ENCODE measurements at places on chromosomes 13 and 19.

DNA sequence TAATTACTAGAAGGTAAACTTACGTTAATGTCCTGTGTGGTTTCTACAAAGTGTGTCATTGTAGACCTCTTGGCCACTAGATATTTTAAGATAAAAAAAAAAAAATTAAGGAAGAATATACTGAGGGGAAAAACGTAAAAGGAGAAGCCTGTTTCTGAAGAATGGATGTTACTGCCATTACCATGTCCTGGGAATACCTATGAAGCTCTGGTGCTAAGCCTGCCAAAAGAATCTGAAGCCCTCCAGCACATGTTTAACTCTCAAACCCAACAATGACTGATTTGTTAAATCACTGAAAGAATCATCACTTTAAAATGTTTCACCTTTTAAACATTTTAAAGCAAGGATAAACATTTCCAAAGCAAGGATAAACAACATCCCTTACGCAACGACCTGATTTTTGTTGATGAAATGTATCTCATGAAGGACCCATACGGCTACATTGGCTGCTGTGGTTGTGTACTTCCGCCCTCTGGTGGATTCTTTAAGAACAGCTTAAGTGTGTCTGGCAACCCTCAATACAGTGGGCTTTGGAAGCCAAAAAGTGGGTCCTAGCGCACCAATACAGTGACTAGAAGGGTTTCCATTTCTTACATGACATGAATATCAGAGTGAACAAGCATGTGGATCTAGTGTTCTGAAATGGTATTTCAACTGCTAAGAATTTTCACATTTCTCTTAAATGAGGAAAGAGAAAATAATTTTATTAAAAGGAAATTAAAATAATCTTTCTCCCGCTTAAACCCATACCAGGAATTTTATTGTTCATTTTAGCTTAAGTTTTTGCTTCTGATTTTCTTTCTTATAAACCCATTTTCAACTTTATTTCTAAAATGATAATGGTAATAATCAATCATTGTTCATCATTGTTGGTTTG, 74.5 kb upstream of the RAP2A start:
- peak; percentile 65 for DNase-seq

GRCh38 chr13:40470660-40471059, 195.8 kb downstream of the FOXO1 start:
- DNase-seq = no peak

GRCh38 chr19:16897029-16897855, 8.4 kb downstream of the F2RL3 start:
- DNase-seq = peak; percentile 84

DNA sequence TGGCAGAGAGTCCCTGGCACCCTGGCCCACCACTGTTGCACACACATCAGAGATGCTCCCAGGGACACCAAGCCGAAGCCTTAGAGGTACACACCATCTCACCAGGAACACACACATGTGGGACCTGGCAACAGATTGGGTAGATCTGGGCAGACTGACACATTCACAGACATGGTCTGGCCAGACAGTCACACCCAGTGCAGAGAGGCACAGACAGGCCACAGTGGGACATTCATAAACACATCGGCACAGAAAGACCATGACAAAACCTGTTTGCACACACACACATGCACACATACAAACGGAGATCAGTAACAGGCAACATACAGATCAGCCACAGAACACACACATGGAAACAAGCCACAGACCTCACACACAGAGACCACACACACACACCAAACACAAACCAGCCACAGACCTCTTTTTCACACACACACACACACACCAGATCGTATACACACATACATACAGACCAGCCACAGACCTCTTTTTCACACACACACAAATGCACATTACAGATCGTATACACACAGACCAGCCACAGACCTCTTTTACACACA, 6.3 kb upstream of the JUNB start:
- no peak for DNase-seq

- no peak for DNase-seq
Measured at GRCh38 chr13:33323801-33324510, 38.4 kb upstream of the STARD13 start.

DNA sequence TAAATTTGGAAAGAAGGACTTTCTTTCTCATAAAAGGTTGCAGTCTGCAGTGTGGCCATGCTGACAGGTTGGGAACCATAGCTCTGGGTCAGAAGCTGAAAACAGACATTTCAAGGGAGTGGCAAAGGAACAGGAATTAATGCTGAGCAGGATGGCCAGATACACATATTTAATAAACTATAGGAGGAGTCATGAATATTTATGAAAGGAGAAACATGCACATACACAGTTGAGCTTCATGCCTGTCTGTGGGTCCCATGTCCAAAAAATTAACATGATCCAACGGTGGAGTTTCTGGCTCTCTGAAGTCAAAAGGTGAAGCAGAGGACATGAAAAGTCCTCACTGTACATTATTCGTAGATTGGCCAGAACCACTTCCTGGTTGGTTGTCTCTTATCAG, 2556.0 kb downstream of the PCDH9 start:
- no peak for DNase-seq

DNA sequence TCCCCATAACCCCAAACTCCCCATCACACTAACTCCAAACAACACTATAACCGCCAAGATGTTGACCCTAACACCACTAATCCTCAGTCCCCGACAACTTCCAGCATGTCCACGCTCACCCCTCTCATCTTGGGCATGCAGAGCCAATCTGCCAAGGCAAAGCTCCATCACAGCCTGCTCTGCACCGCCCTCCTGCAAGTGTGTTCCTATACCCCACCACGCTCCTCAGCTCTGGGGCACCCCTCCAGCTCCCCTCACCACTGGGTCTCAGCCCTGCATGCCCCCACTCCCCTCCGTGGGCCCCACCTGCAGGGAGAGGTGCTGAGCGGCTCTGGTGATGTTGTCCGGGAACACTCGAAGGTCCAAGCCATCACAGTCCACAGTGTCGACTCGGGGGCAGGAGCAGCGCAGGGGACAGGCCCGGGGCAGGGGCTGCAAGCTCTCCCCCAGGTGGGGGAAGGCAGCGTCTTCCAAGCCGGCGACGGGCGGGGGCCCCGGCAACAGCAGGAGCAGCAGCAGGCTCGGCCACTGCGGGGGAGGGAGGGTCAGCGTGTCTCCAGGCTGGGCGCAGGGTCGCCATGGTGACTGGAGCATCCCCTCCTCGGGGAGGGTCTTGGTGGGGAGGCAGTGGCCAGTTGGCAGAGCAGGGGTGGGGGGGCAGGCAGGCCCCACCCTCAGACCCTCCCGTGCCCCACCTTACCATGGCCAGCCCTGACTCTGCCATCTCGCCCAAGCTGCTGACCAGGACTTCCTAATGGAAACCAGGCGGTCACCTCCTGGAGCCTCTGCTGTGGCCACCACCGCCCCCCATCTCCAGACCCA, 527 bp downstream of the PODNL1 start:
- DNase-seq = peak; percentile 14

- DNase-seq = peak; percentile 91
Measured at GRCh38 chr13:40152145-40152544, 496.7 kb downstream of the COG6 start.

DNA sequence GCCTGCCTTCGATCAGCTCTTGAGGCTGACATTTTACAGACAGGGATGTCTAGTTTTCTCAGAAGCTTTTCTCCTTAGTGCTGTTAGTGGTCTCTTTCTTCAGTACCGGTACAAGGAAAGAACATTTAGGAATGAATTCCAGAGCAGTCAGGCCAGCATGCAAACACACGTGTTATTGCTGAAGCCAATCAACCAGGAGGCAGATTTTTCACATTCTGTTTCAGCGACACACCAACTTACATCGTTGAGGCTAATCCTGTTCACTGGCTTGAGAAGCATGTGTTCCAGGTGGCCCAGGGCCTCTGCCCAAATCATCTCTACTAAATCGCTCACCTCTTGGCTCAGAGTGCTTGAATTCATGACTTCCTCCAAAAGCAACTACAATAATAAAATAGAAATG, 19.2 kb downstream of the PARP4 start:
- peak; percentile 31 for DNase-seq

DNA sequence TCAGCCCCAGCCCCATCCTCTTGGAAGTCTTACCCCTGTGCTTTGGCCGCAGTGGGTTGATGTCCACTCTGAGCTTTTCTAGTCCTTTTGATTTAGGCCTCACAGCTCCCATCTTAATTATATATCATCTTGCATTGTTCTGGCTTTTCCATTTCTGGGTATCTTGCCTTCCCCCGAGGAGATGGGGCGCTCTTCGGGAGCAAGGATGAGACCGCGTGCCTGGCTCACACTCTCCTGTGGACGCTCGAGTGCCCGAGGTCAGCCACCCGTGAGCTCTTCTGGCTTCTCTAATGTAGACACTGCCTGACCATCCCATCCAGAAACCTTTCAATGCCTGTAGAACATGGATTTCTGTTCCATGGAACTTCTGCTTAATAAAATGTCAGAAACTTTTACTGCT, 53.5 kb upstream of the GPR183 start:
- no peak for DNase-seq

GRCh38 chr13:76677043-76677442, 209.2 kb downstream of the KCTD12 start:
- no peak for DNase-seq

- DNase-seq = peak; percentile 14
Measured at GRCh38 chr13:29746148-29746677, 104.2 kb downstream of the UBL3 start.

DNA sequence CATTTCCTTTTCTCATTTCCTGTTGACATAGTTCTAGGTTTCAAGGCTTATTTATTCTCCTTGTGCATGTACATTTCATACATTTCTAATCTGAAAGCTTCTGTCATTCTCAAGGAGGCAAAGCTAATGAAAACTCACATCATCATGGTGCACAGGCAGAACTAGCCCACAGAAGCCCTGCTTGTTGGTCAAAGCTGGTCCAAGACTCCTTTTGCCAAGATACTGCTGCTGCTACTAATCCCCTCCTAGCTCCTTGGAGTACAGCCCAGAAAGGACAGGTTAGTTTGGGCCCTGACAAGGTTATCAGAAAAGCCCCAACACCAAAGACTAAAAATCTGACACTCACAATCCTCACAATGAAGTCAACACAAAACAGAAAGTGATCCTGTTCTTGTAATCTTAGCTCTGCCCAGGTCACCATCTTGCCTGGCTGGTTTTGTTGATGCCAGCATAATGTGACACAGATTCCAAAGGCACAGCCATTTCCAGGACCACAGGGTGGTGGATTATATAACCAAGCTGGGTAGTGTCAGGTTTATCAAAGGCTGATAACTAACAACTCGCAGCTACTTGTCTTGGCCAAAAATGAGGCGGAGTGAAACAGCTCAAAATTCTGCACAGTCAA, 417.4 kb downstream of the NDFIP2 start:
- DNase-seq = no peak

GRCh38 chr13:44131069-44131614, 242.5 kb upstream of the SERP2 start:
- DNase-seq = peak; percentile 95

- DNase-seq = peak; percentile 90
Measured at GRCh38 chr19:58326914-58327726, at the start of gene ZSCAN22. TSS of gene ZSCAN22 (plus strand) at chr19:58326994. CDS start at chr19:58334803, 7,809 bp downstream.

DNA sequence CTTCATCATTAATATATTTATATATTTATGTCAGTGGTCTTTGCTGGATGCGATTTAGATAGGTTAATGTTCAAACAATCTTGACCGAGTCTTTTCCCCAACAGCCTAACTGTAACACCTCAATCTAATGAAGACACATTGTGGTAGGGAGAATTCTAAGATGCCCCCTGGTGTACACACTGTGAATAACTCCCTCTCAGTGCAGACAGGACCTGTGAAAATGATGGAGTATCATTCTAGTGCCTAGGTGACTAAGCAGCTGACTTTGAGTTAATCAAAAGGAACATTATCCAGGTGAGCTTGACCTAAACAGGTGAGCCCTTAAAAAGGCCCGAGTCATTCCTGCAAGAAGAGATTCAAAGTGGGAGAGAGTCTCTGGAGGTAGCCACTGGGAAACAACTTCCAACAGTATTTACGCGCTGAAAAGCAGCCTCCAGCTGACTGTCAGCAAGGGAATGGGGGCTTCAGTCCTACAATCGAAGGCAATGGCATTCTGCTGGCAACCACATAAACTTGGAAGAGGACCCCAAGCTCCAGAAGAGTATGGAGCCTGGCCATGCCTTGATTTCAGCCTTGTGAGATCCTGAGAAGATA, 28.0 kb upstream of the KBTBD7 start:
- DNase-seq = peak; percentile 72

GRCh38 chr13:40598569-40598968, 67.9 kb downstream of the FOXO1 start:
- DNase-seq = peak; percentile 33

DNA sequence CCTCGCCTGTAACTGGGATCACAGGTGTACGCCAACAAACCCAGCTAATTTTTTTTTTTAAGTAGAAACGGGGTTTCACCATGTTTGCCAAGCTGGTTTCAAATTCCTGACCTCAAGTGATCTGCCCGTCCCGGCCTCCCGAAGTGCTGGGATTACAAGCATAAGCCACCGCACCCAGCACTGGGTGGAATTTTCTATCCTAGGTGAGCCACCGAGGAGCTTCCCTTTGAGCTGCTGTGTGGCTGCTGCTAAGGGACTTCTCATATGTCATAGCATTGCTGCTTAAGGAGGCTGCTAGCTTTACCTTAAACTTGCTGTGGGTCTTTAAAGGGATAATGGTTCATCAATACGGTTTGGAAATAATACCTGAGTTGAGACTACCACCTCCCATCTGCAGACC, 2.9 kb upstream of the AMER2 start:
- no peak for DNase-seq

DNA sequence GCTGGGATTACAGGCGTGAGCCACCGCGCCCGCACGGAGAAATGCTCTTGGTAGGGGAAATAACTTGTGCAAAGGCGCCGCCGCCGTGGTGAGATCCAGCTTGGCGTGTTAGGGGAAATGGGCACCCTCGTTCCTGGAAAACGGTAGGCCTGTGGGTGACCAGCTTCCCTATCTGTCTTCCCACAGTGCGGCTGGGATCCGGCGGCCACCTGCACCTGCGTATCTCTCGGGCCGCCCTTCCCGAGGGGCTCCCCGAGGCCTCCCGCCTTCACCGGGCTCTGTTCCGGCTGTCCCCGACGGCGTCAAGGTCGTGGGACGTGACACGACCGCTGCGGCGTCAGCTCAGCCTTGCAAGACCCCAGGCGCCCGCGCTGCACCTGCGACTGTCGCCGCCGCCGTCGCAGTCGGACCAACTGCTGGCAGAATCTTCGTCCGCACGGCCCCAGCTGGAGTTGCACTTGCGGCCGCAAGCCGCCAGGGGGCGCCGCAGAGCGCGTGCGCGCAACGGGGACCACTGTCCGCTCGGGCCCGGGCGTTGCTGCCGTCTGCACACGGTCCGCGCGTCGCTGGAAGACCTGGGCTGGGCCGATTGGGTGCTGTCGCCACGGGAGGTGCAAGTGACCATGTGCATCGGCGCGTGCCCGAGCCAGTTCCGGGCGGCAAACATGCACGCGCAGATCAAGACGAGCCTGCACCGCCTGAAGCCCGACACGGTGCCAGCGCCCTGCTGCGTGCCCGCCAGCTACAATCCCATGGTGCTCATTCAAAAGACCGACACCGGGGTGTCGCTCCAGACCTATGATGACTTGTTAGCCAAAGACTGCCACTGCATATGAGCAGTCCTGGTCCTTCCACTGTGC, 2.4 kb downstream of the GDF15 start:
- DNase-seq = no peak

Measured in renal cortical epithelial cell (primary cell).